Mesenteric fat pad (tissue), 1 donor: ENCODE measurements at places on chromosomes 7 and 10.

DNA sequence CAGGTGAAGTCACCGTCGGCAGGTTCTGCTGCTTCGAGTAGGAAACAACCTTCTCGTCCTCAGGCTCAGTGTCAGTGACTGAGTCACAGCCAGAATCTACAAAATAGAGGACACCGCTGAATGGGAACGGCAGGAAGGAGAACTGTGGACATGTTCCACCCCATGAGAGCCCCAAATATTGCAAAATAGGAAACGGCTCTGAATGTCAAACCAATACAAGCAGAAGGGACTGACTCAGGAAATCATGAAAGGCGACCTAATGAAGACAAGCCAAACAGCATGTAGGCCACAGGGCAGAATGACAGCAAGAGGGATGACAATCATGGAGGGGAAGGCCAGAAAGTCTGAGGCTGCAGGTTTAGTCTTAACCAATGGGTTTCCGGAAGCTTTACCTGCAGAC, 63.5 kb downstream of the PIK3AP1 start:
- DNase-seq: no peak

- DNase-seq: peak; percentile 98
These were observed 816 bp downstream of the EPC1 start for GRCh38 chr10:32346134-32346550.

DNA sequence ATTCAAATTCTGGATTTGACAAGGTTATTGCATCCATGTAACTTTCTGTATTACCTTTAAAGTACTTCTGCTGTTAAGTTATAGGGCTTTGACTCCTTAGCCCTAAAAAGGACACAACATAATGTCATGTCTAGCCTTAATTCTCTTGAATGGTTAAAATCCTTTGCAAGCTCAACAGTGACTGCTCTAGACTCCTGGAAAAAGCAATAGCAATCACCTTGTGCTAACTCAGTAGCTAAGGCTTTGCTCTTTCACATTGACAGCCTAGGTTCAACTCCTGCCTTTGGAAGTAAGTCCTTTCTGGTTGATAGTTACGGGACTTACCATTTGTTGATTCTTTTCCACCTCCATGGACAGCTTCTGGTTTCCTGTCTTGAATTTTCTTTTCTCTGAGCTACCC, 16.1 kb upstream of the CREB3L2 start:
- DNase-seq: no peak

DNA sequence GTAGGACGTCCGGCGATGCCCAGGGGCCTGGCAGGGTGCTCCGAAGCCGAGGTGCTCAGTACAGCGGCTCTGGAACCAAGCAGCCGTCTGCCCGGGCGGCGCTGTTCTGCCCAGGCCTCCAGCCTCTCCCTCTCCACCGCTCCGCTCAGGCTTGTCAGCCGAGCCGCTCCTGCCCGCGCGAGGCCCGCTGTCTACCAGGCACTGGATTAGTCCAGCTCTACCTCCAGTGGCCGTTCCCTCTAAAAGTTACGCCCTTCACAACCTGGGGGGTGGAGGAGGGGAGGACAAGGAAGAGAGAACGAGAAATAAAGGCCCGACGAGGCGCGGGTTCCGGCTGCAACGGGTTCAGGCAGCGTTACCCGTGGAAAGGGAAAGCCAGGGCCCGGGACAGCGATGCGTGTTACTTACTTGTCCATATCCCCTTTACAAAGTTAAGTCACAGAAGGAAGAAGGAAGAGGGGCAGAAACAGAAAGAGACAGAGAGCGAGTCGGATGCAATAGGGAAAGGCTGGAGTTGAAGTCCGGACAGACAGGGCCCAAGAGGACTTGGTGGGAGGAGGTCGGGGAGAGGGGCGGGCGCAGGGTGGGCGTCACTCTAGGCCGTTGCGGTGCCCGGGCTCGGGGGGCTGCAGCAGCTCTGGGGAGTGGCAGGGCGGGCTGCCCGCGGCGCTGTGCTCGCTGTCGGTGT, 2.8 kb downstream of the SP8 start:
- DNase-seq: no peak

DNA sequence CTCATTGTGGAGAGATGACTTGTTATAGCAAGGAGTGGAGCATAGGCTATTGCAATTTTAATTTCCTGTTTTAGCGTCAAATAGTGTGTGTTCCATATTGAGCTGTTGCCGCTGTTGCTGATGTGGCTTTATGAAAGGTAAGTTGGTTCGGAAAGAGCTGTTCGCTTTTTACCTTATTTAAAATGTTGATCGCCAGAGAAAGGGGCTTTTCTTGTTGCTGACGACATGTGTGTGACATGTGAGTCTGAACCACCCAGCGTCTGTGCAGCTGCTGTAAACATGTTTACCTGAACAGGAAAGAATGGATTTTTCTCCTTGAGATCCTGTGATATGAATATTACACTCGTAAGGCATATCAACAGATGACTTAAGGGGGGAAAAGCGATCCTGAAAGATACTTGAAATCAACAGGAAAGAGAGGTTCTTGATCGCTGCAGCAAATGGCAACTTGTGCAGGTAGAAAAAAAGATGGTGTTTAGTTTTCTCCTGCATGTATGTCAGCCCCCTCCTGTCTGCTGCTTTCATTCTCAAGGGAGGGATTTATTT, 2.5 kb downstream of the ZEB1 start:
- no peak for DNase-seq

GRCh38 chr10:91797048-91797690, 1.1 kb upstream of the TNKS2 start:
- DNase-seq: no peak

GRCh38 chr10:26911811-26912461, 51.2 kb upstream of the ABI1 start:
- no peak for DNase-seq

DNA sequence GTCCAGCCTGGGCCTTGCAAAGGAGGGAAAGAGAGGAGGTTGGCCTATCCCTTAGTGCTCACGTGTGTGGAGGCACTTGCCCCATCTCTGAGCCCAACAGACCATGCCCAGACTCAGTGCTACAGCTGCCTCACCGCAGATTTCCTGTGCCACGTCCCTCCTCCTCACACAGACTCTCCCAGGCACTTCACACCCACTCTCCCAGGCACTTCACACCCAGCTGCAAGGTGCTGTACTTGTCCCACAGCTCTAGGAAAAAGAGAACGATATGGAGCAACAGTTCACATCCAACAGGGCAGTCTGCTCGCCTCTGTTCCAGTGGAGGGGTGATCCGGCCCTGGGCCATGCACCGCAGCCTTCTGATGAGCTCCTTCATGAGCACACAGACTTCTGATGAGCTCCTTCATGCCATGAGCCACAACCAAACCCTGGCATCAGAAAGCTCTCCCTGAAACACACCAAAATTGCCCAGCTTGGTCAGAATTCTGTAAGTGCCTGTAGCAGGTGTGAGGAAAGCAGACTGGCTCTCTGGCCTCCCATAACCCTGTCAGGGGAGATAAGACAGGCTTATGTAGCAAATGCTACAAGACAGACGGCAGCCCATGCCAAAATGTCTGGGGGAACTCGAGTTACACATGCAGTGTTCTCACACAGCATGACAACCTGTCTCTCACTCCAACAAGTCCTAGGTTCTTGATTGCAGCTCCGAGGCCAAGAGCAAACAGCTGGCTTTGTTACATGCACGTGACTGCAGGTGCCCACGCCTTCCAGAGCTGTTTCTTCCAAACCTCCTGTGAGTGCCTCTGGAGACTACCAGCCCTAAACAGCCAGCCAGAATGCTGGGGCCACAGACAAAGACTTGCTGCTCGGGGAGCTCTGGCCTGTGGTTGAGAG, 348.5 kb downstream of the GRID1 start:
- DNase-seq: no peak
